ENCODE measurements at places on chromosomes 4 and X.

DNA sequence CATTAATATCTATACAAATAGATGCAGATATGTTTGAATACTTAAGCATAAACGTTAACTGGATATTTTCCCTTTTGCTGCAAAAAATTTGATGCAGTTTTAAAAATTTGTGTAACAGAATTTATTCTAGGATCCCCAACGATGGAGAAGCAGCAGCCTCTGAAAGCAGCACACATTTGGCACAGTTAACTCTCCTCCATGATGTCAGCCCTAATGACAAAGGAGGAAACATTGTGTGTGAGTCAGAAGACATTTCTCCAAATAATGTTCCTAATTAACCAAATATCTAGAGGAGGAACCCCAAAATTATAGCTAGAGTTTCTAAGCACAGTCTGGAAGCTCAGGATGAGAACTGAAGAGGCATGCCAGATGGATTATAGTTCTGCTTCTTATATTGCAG lies 281.9 kb upstream of the MAD2L1 start:
- DNase-seq = no peak

DNA sequence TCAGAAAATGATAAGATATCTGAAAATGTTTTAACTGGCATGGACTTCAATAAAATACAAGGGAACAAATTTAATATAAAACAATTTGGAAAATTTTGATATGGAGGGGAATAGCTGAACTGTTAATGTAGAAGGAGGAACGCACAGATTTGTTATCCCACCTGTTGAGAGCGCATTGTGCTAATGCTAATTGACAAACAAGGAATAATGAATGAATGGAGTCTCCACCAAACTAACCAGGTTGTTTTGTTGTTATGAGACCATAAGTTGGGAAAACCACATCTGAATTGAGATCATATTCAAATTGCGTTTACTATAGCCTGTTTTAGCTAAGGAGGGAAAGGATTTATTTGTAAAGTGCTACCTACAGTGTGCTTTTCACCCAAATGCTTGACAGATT lies 195.6 kb downstream of the ADGRL3 start:
- DNase-seq = no peak

DNA sequence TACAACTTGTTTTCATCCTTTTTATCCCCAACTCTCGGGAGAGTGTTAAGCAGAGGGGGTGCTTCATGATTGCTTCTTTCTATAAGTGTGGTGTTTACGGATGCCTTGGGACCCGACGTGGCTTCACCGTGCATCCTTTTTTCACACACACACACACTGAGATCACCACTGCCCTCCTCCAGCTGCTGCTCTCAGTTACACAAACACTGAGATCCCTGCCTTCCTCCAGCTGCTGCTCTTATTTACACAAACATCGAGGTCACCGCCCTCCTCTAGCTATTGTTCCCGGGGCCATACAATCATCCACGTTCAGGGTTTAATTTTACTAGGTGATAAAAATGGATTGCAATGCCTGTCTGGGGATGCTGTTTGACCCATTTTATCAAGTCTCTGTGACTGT lies 155.4 kb upstream of the FAM9B start:
- DNase-seq = no peak

- no peak for DNase-seq
Measured at GRCh38 chrX:153925739-153926551, at the start of gene ARHGAP4. ARHGAP4 (minus strand) TSS chrX:153926264; CDS start chrX:153926202, 62 bp downstream.

- no peak for DNase-seq
Measured at GRCh38 chr4:146283758-146284651, 69.7 kb downstream of the REELD1 start.

GRCh38 chr4:2400841-2401609 lies 17.4 kb downstream of the ZFYVE28 start:
- DNase-seq = no peak

- no peak for DNase-seq
Measured at GRCh38 chrX:24005028-24005427, 22.0 kb downstream of the KLHL15 start.

- no peak for DNase-seq
Measured at GRCh38 chr4:140363558-140363957, 9.9 kb upstream of the SCOC start.

DNA sequence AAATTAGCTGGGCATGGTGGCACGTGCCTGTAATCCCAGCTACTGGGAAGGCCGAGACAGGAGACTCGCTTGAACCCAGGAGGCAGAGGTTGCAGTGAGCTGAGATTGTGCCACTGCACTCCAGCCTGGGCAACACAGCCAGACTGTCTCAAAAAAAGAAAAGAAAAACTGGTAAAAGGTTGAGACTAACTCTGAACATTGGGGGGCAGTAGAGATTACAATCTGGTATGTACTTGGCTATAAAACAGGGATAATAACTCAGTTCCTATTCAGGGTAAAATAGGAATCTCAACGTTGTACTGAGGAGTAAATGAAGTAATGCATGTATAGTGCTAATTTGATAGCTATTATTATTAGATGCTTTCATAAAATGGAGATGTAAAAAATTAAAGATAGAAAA lies 12.5 kb upstream of the KLF8 start:
- DNase-seq = no peak

DNA sequence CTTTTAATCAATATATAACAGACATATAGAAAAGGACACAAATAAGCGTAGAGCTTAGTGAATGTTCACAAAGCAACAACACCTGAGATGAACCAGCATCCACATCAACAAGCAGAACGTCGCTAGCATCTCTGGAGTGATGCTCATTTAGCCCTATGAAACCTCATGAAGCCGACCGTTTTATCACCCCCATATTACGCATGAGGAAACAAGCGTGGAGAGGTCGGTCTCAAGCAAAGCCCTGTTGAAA lies 524 bp upstream of the RPS3A start:
- no peak for DNase-seq

GRCh38 chrX:64151911-64152310 lies 53.6 kb downstream of the AMER1 start:
- no peak for DNase-seq

DNA sequence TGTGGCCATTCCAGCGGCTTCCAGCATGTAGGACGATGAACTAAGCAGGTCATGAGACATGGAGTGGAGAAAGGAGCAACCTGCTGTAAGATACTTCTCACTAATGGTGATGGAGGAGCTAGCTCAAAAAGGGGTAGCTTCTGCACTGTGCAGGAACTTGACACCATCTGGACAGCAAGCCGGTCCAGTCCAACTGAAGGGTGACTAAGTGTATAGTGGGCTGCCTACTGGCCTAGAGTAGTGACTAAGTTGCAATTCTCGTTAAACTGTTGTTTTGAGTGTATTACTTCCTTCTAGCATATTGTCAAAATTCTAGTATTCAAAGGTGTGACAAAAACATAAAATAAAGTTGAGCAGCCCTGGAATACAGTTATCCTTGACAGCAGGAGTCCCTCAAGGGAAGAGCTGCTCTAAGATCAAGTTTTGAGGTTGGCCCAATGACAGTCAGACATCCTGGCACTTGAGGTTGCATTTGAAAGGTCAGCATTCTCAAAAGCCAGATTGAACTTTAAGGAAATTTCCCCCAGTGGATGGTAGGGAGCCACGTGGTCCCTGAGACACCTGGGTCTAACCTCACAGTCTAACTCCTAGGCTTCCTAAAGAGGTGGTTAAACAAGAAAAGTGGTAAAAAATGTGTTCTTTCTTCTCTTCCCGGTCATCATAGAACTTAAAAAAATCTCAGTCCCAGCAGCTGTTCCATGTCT lies 8.0 kb downstream of the CETN2 start:
- DNase-seq = no peak

DNA sequence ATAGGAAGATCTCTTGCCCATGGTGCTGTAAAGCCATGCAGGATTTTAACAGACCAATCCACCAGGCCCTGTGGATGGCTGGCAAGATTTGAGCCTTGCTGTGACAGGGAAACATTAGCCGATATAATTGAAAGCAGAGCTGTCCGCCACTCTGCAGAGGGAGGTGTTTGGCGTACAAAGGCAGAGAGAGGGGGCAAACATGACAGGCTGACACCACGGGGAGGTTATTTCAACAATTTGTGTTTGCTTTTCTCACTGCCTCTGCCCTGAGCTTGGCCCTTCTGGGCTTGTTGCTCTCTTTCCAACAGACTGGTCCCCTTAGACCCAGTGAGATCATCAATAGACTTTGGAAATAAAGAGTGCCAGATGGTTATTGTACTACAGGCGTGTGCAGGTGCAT lies 59.4 kb downstream of the CLNK start:
- no peak for DNase-seq

DNA sequence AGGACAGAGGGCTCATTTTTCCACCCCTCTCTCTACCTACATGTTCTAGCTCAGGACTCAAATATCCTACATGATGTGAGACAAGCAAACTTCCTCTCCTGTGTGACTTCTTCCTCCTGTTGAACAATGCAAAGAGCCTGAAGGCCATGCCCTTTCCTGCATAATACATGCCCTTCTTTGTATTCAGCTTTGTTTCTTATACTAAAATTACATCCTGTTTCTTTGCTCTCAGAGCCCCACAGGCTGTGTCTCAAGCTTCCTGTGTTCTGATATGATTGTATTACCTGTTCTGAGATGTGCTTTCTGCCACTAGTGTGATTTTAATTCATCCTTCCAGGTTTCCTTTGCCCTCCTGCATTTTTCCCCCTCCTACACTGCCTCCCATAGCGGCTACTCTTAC lies 166.4 kb upstream of the AFF2 start:
- no peak for DNase-seq

GRCh38 chr4:140426610-140427105 lies 790 bp downstream of the CLGN start:
- DNase-seq = no peak

DNA sequence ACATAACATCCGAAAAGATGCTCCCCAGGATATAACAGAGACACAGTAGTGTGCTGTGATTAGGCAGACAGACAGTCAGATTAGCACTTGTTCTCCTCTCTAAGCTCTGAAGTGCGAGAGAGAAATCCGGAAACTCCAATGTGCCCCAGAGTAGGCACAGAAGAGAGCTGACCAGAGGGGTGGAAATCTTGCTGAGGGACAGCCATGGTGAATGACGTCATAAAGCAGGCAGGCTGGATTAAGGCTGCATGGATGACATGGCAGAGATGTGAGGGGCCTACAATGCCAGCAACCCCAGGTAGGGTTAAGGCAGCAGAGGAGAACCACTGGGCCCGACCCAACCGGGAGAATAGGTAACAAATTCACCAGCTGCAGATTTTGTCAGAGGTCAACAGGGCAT lies 53.3 kb downstream of the MEPE start:
- DNase-seq = no peak

- DNase-seq = no peak
Measured at GRCh38 chr4:88761861-88762523, 64.4 kb upstream of the NAP1L5 start.

GRCh38 chrX:39140581-39140980 lies 339.3 kb downstream of the MID1IP1 start:
- no peak for DNase-seq

- no peak for DNase-seq
Measured at GRCh38 chr4:121242188-121242750, 78.1 kb upstream of the TNIP3 start.

DNA sequence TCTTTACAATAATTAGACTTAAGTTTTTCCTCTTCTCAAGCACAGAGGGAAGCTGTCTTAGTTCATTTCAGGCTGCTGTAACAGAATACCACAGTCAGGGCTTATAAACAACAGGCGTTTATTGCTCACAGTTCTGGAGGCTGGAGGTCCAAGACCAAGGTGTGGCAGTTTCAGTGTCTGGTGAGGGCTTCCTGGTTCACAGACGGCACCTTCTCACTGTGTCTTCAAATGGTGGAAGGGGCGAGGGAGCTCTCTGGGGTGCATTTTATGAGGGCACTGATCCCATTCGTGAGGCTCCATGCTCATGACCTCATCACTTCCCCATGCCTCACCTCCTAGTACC lies 115.7 kb upstream of the MXRA5 start:
- no peak for DNase-seq

All from stimulated activated CD8-positive, alpha-beta memory T cell treated with anti-CD3 and anti-CD28 coated beads, Interleukin-4, amount 100 ng/mL, for 1 hour (primary cell).